ENCODE measurements at places on chromosomes 12 and 14. TPM values are rescaled to one million over a fixed set of nuclear protein-coding genes. Genes with fewer than 3 reads are reported as not detected.
A peak's percentile ranks its signal among the peaks of the same experiment; 100 is the strongest.

DNA sequence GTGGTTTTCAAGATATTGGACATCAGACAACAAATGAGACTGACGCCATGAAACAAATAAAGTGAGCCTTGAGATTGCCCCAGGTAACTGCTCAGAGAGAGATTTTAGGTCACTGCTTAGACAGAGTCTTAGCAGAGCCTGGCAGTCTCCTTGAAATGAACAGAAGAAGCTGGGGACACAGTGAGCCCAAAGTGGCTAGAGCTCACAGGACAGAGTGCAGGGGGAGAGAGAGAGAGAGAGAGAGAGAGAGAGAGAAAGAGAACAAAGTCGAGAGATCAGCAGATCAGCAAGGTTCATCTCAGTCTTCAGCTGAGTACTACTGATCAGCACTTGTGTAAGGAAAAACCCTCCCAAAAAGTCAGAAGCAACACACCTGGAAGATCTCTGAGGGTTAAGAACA lies 147.4 kb downstream of the RMST start:
- DNase-seq, result no peak

DNA sequence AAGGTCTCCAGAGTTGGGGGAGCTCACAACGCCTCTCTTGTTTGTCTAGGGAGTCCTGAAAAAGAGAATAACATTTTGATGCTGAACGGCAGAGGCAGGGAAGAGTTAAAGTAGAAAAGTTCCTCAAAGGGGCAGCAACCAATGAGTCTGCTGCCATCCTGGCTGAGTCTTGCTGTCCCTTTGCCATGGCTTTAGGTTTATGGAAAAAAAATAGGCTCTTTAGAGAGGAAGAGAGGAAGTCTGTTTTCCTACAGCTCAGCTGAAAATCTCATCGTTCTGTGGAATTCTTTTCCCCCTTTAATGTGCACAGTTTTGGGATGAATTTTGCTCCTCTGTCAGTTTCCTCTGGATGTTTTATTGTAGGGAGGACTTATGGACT lies 314.8 kb upstream of the TBX3 start:
- DNase-seq, result no peak

Gene DHRS4L2
- total RNA-seq, result 27.7 TPM

DNA sequence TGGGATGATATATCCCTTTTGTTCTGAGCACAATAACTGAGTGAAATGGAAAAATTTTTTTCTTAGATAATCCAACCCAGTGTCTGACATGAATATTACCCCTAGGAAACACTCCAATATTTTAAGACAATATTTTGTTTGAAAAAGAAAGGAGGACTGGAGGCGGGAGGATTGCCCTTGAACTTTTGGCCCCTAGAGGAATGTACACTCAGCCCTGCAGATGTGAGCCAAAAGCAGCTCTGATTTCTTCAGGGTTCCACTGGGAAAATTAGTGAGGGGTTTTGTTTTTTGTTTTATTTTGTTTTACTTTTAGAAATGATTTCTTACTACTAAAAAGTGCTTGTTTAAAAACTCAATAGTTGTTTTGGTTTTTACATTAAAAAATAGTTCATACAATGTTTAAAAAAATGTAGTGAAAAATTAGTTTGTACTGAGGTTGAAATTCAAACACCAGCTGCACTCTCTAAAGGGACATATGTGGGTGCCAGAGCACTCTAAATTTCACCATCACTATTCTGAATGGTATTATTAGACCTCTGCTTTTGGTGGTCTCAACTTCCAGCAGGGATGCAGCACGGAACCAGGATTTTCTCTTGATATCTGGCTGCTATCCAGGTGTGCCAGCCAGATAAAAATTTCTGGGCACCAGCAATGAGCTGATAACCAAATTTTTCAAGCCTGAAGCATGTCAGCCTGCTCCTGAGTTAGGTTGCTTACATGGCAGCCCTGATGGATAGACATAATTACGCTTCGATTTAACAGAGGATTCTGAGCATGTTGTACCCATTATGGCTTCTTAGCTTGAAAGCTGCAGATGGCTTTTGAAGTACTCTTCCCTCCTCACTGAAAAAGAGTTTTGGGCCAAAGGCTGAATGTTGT lies 141.9 kb downstream of the ANO6 start:
- no peak for DNase-seq

DNA sequence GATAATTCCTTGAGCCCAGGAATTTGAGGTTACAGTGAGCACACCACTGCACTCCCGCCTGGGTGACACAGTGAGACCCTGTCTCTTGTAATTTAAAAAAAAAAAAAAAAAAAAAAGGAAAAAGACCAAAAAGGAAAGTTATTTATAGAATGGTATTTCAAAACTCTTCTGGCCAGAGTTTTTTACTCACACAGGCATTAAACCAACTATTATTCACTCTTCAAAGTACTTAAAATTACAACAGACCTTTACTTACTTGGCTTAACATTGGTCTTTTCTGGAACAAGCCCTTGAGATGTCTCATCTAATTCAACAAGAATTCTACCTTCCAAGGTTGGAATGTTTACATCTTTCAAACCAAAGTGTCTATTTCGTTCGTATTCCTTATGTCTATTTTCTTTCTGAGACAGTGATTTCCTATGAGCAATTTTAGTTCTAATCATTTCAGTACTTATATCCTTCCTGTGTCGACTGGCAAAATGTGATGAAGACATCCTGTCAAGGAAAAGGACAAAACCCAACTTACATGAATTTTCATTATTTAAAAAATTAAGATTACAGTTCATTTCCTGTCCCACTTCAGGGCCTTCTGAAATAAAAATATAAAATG lies 2.6 kb downstream of the DLGAP5 start:
- no peak for DNase-seq

Gene TAS2R50
- total RNA-seq, result 0.11 TPM

GRCh38 chr12:93964936-93965335 lies 183.4 kb upstream of the PLXNC1 start:
- no peak for DNase-seq

Gene AHNAK2
- 225 TPM for total RNA-seq

GRCh38 chr12:105847068-105847467 lies 291.7 kb downstream of the NUAK1 start:
- no peak for DNase-seq

- DNase-seq, result no peak
Observed at GRCh38 chr12:49959685-49960473, 1.8 kb upstream of the AQP5 start.

Gene RAD9B
- 0.14 TPM for total RNA-seq

- no peak for DNase-seq
Observed at GRCh38 chr12:98893126-98893674, 248.1 kb downstream of the APAF1 start.

Gene MRPL51
- 193 TPM for total RNA-seq

Gene GPR68
- total RNA-seq, result 2.5 TPM

GRCh38 chr12:132729541-132730320 lies 19.1 kb downstream of the PGAM5 start:
- no peak for DNase-seq

GRCh38 chr12:54683398-54683797 lies 35.2 kb upstream of the DCD start:
- no peak for DNase-seq

GRCh38 chr14:34368115-34368970 lies 93.7 kb downstream of the SPTSSA start:
- DNase-seq, result peak; percentile 39

- DNase-seq, result no peak
Observed at GRCh38 chr12:121580959-121581685, at the start of gene KDM2B. TSS of gene KDM2B (minus strand) at chr12:121581023. CDS start at chr12:121580911, 112 bp downstream.

GRCh38 chr14:26896447-26896846 lies 298.6 kb upstream of the NOVA1 start:
- DNase-seq, result no peak

- DNase-seq, result peak; percentile 35
Observed at GRCh38 chr12:69779928-69780327, 41.3 kb downstream of the RAB3IP start.

Gene SRRM4
- not detected for total RNA-seq

Gene CCDC196
- not detected for total RNA-seq

Gene CD27
- not detected for total RNA-seq

Gene RPL10L
- not detected for total RNA-seq

GRCh38 chr14:91752961-91753360 lies 21.1 kb upstream of the CATSPERB start:
- no peak for DNase-seq

DNA sequence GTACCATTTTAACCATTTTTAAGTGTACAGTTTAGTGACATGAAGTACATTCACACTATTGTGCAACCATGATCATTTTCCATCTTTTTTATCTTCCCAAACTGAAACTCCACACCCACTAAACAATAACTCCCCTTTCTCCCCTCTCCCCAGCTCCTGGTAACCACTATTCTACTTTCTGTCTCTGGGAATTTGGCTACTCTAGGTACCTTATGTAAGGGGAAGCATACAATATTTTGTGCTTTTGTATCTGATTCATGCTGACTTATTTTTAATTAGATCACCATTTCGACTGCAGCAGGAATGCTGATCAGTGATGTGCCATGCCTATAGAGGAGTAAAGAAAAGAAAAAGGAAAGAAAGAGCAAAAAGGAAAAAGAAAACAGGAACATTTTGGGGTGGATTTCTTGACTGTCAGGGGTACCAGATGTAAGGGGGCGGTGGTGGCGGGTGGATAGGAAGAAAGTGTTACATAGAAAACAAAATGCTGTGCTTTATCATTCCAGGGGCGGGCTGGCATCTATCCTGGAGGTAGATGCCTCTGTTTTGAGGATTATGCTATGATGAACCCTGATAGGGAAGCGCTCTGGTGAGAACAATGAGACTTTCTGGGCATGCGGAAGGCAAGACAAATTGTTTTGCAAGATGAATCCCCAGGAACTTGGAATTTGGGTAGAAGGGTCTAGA lies 45.2 kb upstream of the CTDSP2 start:
- DNase-seq, result no peak

- no peak for DNase-seq
Observed at GRCh38 chr14:50736932-50737419, 68.9 kb upstream of the SAV1 start.

- no peak for DNase-seq
Observed at GRCh38 chr12:119235197-119235751, 56.5 kb downstream of the HSPB8 start.

Gene ACSM4
- total RNA-seq, result not detected

GRCh38 chr12:79233341-79233781 lies 368.8 kb downstream of the SYT1 start:
- DNase-seq, result no peak

Gene NXPH4
- total RNA-seq, result 1.2 TPM

- DNase-seq, result no peak
Observed at GRCh38 chr12:80892597-80893445, 44.9 kb downstream of the LIN7A start.

Gene SLC10A1
- total RNA-seq, result not detected

Gene MYF5
- not detected for total RNA-seq

- DNase-seq, result no peak
Observed at GRCh38 chr14:39665075-39665475, 232.8 kb upstream of the FBXO33 start.

Data from foreskin keratinocyte (primary cell).